ENCODE measurements at places on chromosomes 16 and 17.

DNA sequence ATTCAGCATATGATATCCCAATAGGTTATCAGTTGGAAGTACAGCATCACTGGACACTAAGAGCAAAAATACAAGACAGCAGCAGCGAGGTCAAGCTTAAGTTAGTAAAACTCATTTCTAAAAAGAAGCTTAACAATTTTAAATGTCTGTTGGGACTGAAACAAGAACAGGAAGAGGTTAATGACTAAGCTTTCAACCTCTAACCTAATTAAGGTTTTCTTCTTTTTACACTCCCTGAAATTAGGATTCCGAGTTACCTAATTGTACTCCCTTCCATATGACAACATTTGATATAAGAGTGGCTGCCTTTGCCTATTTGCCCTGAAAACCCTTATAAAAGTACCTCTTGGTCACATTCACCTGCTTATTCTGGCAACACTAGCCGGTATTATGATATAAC is 34.3 kb downstream of the CPSF4L start:
- DNase-seq, result no peak

- no peak for DNase-seq
Observed at GRCh38 chr17:77131904-77132303, 8.9 kb upstream of the SEC14L1 start.

GRCh38 chr17:9370467-9370866 is 205.2 kb downstream of the STX8 start:
- no peak for DNase-seq

GRCh38 chr17:70882504-70882903 is 713.2 kb downstream of the KCNJ2 start:
- no peak for DNase-seq

GRCh38 chr17:45719335-45720071 is 64.6 kb upstream of the CRHR1 start:
- DNase-seq, result no peak

DNA sequence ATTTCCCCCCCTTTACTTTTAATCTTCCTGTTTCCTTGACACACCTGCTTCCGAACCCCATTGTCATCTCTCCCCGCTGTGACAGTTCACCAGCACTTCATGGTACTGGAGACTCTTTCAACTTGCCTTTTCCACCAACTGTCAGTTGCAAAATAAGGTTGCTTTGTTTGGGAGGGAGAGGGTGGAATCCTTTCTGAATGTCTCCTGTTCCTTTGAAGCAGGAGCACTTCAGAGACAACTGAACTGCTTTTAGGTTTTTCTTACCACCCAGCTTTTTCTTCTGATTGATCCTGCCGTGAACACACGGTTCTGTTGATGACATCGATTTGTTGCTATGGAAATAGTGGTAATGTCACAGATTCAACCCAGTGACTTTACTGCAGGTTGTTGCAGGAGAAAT is 42.0 kb downstream of the RPA1 start:
- no peak for DNase-seq

DNA sequence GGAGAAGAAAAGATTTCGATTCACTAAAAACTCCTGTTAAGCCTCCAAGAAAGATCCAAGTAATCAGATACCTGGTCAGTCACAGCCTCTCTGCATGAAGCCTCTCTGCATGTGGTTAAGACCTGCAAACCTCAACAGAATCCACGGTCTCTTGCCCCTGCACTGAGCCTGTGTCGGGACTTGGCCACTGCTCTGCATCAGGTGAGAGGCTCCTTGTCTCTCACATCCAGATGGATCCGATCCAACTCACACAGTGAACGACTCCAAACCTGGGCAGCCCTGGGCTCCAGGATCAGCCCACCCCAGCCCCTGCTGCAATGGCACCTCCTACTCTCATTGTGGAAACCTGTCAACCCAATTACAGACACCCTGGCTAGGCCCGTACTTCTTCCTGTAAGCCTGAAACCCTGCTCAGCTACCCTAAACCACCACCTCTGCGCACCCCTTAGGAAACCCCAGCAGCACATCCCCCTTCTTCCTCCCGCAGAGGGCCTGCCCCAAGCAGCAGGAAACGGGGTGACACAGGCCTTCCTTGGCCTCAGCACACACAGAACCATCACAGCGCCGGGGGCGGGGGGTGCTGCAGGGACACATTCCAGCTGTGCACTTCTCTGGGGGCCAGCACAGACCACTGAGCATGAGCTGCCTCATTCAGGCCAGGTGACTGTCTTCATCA is 129.5 kb downstream of the ANKRD11 start:
- DNase-seq, result peak; percentile 41

DNA sequence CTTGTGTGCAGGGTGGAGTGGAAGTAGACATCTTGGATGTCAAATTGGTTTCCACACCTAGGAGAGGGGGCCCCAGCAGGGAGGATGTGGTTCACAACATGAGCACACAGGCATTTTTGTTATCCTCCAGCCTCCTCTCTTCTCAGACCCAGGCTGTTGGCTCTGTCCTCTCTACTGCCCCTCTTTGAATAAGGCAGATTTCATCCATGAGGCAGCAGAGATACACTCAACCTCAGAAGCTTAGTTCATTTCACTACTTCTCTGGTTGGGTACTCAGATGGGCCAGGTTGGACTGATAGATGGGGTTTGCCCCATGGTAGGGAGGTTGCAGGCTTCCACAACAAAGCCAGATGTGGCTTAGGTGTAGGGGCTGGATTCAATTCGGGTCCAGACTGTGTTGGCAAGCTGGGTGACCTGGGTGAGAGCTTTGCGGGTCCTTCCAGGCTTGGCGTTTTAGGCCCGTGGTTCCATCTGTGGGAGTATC is 22.2 kb upstream of the NFATC3 start:
- no peak for DNase-seq

DNA sequence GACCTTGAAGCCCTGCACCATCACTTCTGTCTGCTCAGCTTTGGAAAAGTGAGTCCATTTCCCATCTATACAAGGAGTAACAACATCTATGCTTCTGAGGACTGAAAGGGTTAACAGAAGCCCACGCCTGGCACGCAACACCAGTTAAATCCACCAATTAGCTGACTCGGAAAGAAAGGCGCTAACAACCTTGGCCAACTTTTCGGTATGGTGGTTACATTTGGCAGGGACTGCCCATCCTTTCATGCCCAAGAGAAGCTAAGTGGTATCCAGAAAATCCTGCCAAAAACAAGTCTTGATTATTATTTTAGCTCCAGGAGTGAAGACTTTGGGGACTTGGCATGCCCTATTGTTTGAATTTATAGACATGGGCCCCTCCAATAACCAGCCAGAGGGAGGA is 202.3 kb upstream of the RPL38 start:
- no peak for DNase-seq

- DNase-seq, result no peak
Observed at GRCh38 chr17:12693640-12694039, 27.9 kb downstream of the MYOCD start.

- DNase-seq, result no peak
Observed at GRCh38 chr17:16918443-16918842, 53.5 kb downstream of the TNFRSF13B start.

DNA sequence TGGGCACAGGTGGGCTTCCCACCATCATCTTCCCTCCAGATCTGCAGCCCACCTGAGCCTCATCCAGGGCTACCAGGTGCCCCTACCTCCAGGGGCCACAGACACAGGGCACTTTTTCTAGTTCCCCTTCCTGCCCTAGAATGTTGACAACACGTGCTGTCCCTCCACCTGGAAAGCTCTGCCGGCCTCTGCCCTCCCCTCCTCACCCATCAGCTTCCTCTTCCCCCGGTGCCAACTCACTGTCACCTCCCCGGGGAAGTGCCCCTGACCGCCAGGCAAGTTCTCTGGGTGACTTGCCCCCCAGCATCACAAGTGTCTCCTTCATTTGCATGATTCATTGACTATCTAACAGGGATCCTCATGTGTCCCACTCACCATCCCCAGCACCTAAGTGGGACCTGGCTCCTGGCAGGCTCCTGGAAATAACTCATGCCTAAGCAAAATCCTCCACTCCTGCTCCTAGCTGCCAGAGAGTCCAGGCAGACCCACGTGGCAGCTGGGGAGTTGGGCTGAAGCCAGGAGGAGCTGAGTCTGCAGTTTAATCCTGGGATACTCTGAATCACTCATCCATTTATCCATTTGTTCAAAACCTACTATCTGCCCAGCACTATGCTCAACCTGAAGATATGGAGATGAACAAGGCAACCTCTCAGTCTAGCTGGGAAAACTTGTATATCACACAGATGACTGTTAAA is 304.4 kb downstream of the FOXL1 start:
- DNase-seq, result no peak

DNA sequence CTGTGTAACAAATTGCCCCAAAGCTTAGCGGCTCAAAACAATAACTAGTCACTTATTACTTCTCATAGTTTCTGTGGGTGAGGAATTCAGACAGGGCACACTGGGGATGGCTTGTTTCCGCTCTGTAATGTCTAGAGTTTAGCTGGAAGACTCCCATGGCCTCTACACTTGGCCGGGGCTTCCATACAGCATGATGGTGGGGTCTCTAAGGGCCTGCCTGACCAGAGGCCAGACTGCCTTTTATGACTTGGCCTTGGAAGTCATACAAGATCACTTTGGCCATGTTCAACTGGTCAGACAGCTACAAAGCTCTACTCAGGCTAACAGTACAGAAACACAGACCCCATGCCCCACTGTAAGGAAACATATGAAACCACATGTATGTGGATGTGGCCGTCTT is 8.2 kb downstream of the GLP2R start:
- DNase-seq, result no peak

DNA sequence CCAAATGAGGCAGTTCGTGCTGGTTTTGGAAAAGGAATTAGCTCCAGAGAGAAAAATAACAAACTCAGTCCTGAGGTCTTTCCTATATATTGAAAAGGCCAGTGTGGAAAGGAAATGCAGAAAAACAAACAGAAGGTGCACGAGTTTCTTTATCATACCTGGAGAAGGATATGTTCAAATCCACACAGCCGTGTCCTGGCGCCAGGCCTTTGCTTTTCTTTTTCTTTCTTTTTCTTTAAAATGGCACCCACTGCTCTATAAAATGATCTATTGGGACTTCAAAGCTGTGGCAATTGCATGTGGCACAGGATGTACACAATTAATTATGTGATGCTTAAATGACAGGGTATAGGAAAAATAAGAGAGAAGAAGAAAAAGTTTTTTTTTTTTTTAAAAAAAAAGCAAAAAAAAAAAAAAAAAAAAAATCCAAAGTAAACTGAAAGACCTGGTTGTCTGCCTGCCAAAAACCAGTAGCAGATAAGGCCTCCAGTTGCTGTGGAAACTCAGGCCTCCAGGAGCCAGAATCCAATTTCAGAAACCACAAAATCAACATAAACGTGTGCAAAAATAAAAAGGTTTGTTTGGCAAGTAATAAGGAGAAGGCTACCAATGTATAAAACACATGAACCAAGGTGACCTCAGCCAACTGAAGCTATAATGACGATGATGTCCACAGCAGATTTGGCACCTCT is 957.6 kb upstream of the SOX9 start:
- DNase-seq, result no peak

GRCh38 chr17:49456183-49456965 is 38.7 kb upstream of the NGFR start:
- no peak for DNase-seq

GRCh38 chr17:14202388-14203166 is 34.1 kb downstream of the CDRT15 start:
- DNase-seq, result no peak

DNA sequence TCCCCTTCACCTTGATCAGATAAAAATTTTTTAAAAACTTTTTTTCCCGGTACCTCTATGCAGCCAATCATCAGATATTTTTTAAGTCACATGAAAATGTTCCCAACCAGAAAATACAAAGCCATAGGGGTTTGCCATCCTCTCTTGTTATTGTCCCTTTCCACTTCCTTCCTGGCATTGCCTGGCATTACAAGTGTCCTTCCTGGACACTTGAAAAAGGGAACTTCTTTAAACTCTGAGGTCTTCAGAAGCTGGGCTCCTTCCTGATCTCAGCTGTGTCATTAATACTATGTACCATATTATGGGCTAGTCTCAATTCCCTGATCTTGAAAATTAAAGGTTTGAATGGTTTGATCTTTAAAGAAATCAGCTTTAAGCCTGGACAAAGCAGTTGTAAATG is 64.9 kb downstream of the TEX14 start:
- no peak for DNase-seq

DNA sequence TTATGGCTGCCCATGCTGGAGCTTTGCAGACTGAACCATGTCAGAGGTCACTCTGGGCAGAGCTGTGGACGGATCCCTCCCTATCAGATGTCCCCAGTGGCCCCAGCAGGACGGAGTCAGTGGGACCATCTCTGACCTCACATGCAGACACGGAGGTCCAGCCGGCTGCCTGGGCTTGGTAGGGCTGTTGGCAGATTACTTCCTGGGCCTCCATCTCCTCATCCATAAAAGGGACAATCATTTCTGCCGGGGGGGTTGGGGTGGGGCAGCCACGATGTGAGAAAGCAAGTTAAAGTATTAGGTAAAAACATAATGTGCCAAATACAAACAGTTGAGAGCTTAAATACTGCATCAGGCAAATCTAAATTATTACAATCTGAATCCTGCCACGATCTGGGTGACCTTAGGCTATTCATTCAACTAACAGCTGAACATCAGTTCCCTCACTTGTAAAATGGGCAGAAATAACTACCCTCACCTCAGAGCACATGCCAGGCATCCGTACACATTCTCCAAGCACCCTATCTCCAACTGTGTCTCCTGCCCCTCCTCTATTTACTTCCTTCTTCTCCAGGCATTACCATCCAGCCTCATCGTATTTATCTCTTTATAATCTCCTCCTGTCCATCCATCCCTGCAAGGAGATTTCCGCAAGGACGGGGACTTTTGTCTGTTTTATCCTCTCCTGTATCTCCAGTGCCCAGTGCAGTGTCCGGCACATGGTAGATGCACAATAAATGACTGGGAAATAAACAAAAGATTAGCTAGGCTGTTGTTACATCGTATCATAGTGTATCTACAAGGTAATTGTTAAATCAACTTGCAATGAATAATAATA is 192.3 kb upstream of the FOXF1 start:
- DNase-seq, result no peak

GRCh38 chr16:53974484-53975080 is 270.6 kb downstream of the FTO start:
- no peak for DNase-seq

DNA sequence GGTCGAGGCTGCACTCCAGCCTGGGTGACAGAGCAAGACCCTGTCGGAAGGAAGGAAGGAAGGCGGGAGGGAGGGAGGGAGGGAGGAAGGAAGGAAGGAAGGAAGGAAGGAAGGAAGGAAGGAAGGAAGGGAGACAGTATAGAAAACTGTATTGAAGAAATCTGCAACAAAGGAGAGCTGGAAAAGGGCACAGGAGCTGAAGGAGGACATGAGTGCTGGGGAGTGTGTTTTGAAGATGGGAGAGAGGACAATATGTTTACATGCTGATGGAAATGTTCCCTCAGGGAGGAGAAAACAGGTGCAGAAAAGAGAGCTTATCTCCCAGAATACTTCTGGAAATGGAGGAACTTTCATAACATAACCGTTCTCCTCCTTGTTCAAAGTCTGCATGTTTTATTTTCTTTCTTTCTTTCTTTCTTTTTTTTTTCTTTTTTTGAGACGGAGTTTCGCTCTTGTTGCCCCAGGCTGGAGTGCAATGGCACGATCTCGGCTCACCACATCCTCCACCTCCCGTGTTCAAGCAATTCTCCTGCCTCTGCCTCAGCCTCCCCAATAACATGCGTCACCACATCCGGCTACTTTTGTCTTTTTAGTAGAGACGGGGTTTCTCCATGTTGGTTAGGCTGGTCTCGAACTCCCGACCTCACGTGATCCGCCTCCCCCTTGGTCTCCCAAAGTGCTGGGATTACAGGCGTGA is 2.7 kb upstream of the HAP1 start:
- no peak for DNase-seq

Measured in germinal center (tissue), 1 donor.